ENCODE measurements at places on chromosomes 6 and 20. TPM values are rescaled to one million over a fixed set of nuclear protein-coding genes. Genes with fewer than 3 reads are reported as not detected.

- no peak for DNase-seq
Observed at GRCh38 chr6:63307581-63308246, 12.1 kb downstream of the LGSN start.

GRCh38 chr6:105783333-105783935 is 302.7 kb upstream of the PRDM1 start:
- no peak for DNase-seq

- DNase-seq = no peak
Observed at GRCh38 chr6:28816339-28816908, 107.4 kb downstream of the TRIM27 start.

DNA sequence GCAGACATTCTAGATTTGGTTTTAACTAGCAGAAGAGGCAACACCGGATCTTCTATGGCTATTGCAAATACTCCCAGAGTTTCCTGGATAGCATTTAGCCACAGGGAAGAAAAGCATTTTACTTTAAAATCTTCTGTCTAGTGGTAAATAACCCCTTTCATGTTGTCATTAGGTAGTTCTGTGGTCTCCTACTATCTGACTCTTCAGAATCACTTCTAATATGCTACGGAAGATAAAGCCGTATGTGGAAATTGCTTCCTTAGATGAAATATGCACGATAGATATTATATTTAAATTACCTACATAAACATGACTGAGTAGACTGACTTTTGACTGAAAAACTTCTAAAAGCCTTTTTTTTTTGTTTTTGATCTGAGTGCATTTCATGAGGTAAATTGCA is 759 bp downstream of the CRISP3 start:
- DNase-seq = no peak

GRCh38 chr6:28134716-28135115 is 7.0 kb upstream of the ZKSCAN8 start:
- no peak for DNase-seq

The LRP11 gene
- total RNA-seq = 1.9 TPM

The PLEKHG1 gene
- 4.2 TPM for total RNA-seq

The TTK gene
- total RNA-seq = 36.8 TPM

The DAAM2 gene
- total RNA-seq = not detected
